Kidney (tissue), 22 donors: ENCODE measurements at places on chromosomes 12 and 14.

GRCh38 chr12:91921555-91921954 lies 224.1 kb downstream of the BTG1 start:
- DNase-seq = no peak

DNA sequence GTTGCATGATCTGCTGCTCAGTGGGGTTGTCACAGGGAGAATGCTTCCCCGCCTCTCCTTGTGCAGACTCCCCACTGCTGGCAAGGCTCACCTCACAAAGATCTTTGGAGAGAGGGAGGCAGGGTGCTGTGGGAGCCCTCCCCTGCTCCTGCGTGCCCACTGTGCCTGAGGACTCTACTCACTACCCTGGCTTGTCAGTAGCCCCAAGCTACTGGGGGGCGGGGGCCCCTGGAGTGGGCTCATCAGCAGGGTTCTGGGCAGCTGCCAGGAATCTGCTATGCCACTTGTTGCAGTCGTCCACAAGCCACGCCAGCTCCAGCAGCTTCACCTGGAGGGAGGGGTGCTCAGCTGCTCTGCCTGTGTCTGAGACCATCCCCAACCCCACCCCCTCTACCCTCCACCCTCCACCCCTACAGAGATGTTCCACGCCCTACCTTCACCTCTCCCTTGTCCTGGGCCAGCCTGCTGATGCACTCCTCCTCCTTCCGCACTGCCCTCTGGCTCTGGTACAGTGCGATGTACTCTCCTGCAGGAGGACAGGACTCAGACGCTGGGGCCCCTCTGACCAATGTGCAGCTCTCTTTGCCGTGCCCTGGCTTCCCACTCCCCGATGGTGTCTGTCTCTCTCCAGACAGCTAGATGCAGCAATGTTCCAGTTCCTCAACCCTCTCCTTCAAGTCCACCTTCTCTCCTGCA lies 14.2 kb upstream of the BLTP3B start:
- DNase-seq = no peak

GRCh38 chr12:8037947-8038346 lies 5.4 kb downstream of the FOXJ2 start:
- DNase-seq = no peak

- DNase-seq = no peak
These were observed 77.7 kb downstream of the MAP1LC3B2 start for GRCh38 chr12:116636608-116637519.

- DNase-seq = peak; percentile 44
These were observed 1.4 kb downstream of the MAP3K9 start for GRCh38 chr14:70807898-70808415.

GRCh38 chr12:124157406-124157805 lies 137.5 kb upstream of the RFLNA start:
- peak; percentile 15 for DNase-seq

GRCh38 chr12:124545508-124546418 lies 21.6 kb downstream of the NCOR2 start:
- peak; percentile 53 for DNase-seq

DNA sequence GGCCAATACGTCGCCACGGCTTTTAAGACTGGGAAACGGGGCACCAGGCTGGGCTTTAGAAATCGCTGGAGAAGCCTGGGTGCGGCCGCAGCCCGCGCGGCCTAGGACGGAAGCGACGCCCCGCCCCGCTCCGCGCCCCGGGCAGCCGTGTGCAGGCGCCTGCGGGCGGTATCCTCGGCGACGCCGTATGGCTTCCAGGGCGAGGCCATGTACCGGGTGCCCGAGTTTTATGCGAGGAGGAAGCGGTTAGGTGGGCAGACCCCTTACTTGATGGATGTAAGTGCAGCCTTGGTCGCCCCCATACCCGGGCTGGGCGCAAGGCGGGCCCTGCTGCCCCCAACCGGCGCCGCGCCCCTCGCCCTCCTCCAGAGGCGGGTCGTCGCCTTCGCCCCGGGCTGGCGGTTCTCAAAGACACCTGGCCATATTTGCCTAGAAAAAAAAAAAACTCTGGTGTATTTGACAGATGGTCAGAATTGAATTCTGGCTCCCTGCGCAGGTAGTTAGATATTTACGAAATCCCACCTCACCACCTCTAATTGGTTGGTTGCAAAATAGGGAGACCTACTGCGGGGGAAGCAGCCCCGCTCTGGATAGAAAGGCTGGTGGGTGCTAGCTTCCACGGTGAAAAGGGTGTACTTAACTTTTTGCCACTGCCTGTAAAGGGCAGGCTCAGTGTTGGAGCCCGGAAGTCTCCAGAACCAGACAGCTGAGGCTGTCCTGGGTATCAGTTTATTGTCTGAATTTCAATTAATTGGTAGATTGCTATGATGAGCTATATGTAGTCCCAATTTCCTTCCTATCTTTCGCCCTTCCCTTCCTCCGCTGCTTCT lies at the start of gene PPP1R36:
Gene PPP1R36, plus strand, starts transcription at position 171 of the 830 bp plus-strand sequence. Its CDS starts 37 bp downstream, at position 208.
- peak; percentile 65 for DNase-seq

DNA sequence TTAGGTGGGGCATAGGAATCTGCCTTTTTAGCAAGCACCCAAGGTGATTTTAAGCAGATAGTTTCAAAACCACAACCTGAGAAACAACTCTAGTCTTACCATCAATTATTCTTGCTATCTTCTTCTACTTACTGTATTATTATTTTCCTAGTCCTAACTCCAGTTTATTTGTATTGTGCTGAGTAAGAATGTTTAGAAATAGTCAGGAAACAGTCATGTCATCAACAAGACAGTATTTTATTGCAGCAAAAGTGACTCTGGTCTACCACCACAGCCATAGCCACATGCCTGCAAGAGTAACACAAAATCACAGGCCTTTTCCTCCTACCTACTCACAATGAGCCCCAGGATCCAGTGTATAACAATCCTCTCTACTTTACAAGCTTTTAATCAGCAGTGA lies 46.3 kb upstream of the FLRT2 start:
- no peak for DNase-seq

DNA sequence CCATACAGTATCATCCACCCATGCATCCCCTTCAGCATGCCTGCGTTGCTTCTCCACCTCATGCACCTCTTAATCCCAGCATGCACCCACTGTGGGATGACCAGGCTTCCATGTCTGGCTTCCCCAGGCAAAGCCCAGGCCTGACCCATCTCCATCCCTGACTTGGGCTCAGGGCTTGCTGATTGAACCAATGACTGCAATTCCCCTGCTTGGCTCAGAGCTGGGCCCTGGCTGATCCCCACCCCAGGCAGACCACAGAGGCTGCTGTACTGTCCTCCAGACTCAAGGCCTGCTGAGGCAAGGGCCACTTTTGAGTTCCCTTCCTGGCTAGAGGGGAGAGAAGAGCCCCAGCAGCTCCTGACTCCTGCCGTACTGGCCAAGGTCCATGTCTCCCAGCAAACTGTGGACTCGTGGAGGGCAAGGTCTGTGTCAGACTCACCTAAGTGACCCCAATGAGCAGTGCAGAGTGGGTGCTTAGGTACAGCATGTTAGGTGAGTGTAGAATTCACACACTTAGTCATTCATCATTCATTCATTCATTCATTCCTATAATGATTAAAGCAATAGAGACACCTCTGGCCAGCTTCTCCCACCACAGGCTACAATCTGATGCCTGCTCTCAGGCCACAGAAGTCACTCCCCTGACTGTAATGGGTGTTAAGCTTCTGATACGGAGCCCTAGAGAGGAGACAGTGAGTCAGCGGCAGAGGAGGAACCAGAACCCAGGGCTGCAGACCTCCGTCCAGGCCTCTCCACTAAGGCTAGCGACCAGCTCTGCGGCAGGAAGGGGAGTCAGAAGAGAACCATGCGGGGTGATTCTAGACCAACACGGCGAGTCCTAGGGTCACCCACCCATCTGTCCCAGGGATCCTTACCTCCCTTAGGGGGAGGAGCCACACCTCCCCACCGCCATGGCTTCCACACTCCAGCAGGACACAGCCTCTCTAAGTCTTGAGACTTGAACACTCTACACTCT lies 2.9 kb downstream of the BEGAIN start:
- peak; percentile 24 for DNase-seq

- DNase-seq = peak; percentile 77
These were observed 7.4 kb upstream of the TMEM132C start for GRCh38 chr12:128259556-128260070.

DNA sequence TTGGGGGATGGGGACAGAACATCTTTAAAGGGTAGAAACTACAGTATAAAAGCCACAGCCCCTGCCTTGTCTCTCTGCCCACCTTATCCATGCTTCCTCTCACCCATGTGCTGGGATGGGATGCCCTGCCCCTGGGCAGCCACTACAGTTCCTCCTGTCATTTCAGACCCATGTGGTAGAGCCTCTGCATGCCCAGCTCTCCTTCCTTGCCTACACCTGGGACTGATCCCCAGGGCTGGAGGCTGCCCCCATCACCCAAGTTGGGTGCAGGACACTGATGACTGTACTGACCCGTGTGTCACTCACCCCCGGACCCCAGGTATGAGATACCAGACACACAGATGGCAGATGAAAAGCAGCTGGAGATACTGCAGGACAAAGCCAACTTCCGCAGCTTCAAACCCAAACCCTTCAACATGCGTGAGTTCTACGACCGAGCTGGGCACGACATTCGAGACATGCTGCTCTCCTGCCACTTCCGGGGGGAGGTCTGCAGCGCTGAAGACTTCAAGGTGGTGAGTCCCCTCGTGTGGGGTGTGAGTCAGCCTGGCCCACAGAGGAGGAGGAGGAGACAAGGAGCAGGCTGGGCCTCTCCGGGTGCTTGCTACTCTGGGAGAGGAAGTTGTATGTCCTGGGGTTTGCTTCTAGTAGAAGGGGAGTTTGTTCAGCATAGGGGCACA lies 2.2 kb downstream of the ASIC1 start:
- no peak for DNase-seq

GRCh38 chr12:49866859-49867569 lies 24.1 kb upstream of the BCDIN3D start:
- peak; percentile 85 for DNase-seq

DNA sequence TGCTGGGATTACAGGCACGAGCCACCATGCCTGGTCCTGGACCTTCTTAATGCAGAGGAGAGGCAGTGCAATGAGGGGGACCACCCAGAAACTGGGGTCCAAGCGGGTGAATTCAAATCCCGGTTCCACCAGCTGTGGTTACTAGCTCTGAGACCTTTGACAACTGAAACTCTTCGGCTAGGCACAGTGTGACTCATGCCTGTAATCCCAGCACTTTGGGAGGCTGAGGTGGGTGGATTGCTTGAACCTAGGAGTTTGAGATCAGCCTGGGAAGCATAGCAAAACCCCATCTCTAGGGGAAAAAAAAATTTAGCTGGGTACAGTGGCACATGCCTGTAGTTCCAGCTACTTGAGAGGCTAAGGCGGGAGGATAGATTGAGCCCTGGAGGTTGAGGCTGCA lies 5.0 kb upstream of the CD4 start:
- DNase-seq = no peak

DNA sequence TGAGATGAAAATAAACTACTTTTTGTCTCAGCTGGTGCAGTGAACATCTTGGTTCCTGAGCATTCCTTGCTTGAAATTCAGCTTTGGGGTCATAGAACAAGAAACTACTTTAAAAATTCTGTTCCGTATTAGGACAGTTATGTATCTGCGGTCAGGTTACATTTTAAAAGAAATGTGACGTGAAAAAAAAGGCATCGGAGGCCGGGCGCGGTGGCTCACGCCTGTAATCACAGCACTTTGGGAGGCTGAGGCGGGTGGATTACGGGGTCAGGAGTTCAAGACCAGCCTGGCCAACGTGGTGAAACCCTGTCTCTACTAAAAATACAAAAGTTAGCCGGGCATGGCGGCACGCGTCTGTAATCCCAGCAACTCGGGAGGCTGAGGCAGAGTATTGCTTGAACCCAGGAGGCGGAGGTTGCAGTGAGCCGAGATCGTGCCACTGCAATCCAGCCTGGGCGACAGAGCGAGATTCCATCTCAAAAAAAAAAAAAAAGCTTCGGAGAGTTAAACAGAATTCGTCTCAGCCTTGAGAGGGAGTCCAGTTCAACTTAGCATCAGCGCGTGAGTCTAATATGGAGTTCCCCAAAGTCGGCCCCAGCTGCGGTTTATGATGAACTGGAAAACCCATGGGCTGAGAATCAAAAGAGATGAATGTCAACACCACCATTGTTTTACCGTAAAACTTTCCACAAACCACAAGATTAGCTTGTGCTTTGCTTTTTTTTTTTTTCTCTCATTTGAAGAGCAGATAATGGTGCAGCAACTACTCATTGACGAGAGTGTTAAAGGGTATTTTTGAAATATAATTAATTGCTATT lies 2.1 kb upstream of the SLC2A13 start:
- no peak for DNase-seq

GRCh38 chr12:111126331-111126730 lies 206.0 kb upstream of the MYL2 start:
- DNase-seq = no peak

GRCh38 chr14:79375356-79375755 lies 835.9 kb downstream of the DIO2 start:
- peak; percentile 38 for DNase-seq

DNA sequence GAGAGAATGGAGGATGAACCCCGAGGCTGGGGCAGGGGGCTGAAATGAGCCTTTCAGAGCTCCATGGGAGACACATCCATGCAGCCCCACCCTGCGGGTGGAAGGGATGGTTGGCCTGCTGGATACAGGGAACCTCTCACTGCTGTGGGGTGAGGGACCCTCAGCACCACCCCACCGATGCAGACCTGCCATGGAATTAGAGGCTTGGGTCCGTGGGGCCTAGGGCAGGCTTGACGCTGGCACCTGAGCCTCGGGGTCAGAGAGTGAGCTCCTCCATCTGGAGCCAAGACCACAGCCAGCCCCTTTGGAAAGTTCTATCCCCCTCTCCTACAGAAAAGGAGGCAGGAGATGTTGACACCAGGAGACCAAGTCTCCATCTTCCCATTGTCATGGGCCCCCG lies 7.4 kb upstream of the KRT74 start:
- DNase-seq = no peak

- DNase-seq = no peak
These were observed 261.7 kb upstream of the FKBP4 start for GRCh38 chr12:2533036-2533435.

GRCh38 chr12:71315328-71315985 lies 124.1 kb upstream of the LGR5 start:
- DNase-seq = no peak

- DNase-seq = peak; percentile 24
These were observed 45.9 kb downstream of the TSPAN9 start for GRCh38 chr12:3122841-3123678.

DNA sequence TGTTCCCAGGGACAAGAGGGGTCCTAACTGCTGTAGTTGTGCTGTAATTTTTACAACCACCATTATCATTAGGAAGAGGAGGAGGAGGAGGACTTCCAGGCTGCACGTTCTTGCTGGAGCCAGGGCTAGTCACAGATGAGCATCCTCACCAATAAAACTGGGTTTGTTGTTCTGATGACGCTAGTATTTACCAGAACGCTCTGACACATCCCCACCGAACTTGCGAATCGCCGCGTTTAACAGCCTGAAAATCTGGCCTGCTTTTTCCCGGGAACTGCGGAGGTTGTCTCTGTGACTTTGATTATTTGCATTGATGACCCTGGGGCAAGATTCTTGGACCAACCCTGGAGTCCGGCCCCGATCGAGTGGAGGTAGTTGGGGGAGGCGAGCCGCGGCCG lies 10.2 kb downstream of the TBX5 start:
- no peak for DNase-seq

DNA sequence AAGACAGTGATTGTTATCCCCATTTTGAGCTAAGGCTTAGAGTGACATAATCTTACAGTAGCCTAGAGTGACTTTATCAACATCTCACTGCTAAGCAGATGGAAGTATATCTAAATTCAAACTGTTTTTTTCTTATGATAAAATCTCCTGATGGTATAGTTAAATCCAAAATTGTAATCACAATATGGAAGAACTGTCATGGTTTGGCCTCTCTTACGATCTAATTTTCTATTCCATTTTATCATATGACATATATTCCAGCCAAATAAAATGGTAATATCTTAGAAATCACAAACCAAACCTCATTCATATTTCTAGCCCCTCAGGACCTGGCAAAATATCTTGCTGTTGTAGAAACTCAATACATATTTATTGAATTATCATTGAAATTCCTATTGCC lies 864.7 kb downstream of the SLC6A15 start:
- no peak for DNase-seq

GRCh38 chr12:58359084-58359483 lies 417.7 kb downstream of the ATP23 start:
- peak; percentile 27 for DNase-seq
